ENCODE measurements at places on chromosomes 3 and 15.

DNA sequence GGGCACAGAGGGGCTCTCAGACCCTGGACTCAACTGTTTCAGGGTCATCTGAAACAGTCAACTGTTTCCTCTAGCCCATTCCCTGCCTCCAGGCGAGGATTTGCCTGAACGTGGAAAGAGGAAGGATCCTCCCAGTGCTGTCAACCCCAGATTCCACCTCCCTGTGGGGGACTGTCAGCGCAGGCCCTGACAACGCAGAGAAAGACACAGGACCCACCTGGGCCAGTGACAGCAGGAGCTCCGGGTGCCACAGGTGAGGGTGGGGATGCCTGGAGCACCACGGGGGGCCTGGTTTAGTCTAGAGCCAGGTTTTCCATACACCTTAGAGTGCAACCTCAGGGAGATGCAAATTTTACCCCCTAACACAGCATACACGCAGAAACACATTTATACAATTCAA, 19.5 kb upstream of the LAMP3 start:
- no peak for DNase-seq

- DNase-seq: peak; percentile 20
These were observed 71.3 kb upstream of the SLCO3A1 start for GRCh38 chr15:91782221-91782620.

DNA sequence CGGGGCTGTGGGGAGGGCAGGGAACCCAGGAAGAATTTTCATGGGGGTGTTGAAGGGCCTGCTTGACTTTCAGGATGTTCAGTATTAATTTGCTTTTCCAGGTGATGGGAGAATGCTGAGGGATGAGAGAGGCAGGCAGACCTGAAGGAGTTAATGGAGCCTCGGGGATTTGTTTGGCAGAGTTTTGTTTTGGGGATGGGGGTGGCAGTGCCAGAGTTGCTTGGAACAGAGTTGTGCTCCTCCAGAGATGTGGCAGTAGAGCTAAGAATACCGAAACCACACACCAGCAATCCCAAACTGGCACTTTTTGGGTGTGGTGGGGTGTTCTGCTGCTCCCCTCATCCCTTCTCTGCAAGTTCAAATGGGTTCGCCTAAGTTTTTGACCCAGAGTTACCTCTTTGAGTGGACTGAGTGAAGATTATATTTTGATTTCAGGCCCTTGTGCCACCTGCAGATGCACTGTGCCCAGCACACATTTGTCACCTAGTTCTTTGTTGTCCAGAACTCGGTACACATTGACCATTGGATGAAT, 1.6 kb downstream of the BOC start:
- no peak for DNase-seq

DNA sequence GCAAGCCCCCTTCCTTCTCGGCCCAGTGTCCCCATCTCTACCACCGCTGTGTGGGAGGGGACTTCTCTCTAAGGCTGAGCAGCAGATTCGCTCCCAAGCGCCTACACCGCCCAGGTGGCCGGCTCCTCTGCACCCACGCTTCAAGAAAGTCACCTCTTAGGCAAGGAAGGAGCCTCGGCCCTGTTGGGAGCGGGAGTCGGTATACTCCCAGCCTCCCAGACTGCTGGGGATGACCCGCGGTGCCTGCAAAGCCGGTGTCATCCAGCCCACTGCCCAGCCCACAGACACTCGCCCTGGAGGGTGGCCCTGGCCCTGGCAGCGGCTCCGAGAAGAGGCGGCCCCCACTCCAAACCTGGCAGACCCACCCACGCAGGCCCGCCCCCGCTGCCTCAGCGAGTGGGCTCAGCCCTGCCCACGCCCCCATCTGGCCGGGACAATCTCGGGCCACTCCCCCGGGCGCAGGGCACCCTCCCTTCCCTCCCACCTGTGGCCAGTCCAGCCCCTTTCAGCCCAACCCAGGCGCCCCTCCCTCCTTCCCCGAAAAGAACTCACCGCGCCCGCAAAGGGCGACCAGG, 396 bp downstream of the CHRNB4 start:
- peak; percentile 36 for DNase-seq

DNA sequence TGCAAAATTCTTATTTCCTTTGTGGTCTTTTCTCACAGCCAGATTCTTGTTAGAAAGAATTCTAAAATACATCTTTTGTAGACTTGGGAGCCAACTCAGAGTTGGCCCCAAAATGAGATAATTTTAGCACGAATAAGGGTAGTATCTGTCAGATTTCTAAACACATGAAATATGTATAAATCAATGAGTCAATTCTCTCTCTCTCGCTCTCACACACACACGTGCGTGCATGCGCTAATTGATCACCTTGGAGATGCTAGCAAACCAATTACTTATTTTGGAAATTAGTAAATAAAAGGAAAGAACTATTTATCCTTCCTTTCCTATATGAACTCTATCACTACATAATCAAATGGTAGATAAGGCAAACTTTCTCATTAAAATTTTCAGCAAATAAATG, 32.9 kb upstream of the PIK3R4 start:
- DNase-seq: no peak

DNA sequence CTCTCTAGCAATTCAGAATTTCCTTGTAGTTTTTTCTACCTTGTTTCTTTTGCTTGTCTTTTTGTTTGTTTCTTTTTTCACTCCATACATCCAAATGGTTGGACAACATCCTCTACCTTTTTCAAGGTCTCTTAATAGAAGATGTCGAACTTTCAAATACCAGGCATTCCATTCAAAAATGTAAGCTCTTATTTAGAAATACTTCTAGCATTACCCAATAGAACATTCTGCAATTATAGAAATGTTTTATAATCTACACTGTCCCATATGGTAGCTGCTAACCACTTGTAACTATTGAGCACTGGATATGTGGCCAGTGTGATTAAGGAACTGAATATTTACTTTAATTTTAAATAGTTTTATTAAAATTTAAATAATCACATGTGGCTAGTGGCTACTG, 196.2 kb upstream of the MRPL3 start:
- no peak for DNase-seq

GRCh38 chr3:11808231-11808630, 38.5 kb downstream of the TAMM41 start:
- peak; percentile 25 for DNase-seq

DNA sequence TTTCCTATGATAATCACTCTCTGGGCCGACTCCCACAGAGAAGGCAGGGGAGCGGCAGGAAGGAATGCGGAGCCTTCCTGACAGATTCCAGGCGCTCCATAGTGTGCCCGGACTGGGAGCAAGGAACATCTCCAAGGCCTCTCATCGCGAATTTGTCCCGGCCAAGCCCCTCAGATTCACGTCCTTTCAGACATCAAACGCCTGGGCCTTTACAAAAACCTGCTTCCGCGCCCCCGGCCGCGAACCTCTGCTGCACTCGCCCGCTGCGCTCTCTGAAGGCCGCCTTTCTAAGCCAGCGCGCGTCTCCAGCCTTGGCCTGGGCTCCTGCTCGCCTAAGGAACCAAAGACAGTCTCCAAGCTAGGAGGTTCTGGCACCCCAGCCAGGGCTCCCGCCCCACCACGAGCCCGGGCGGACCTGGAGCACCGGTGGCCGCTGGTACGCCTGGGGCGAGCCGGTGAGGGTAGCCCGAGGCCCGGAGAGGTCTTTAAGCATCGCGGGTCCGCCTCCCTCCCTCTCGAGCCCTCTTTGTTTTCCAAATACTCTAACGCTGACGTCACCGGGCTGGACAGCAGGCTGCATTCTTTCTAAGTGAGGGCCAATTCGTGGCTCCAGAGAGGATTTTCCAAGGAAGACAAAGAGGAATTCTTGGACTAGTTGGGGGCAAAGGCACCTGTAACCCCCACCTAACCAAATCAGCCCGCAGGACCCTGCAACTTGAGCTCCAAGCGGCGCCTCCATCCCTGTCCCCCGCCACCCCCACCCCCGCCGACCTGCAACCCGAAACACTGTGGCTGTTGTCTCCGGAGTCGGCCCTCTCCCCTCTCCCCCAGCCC, 759 bp downstream of the AMOTL2 start:
- DNase-seq: peak; percentile 84

DNA sequence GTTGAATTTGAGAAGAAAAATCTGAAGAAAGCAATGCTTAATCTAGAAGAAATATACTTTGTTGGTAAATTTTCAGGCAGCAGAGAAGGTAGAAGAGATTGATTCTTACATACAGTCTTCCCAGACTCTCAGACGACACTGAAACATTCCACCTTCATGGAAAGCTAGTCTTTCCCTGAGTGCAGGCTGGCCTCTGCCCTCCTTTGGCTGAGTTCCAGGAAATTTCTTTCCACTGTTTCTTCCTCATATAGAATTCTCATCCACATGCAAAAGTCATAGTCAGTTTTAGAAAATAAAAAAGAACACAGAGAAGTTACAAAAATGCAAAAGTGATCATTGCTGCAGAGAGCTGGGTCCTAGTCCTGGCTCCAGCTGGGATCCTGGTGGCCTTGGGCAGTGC, 142.5 kb upstream of the PRR23C start:
- peak; percentile 48 for DNase-seq

DNA sequence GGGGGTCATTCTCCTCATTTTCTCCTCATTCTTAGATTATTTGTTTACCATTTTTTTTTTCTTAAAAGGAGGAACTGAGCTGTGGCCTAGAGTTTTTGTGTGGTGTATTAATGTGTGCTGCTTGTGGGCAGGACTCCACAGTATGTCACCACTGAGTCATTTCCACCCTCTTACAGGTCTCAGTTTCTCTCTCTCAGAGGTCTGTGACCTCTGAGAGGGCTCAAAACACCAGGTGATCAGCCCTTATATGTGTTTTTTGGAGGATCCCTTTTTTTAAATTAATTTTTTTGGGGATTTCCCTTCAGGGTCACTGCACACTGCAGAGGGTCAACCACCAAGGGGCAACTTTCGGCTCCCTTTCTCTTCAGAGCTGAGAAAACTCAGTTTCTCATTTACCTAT, 166.4 kb downstream of the SUCNR1 start:
- no peak for DNase-seq

GRCh38 chr3:29515451-29515850, 234.6 kb downstream of the RBMS3 start:
- no peak for DNase-seq

DNA sequence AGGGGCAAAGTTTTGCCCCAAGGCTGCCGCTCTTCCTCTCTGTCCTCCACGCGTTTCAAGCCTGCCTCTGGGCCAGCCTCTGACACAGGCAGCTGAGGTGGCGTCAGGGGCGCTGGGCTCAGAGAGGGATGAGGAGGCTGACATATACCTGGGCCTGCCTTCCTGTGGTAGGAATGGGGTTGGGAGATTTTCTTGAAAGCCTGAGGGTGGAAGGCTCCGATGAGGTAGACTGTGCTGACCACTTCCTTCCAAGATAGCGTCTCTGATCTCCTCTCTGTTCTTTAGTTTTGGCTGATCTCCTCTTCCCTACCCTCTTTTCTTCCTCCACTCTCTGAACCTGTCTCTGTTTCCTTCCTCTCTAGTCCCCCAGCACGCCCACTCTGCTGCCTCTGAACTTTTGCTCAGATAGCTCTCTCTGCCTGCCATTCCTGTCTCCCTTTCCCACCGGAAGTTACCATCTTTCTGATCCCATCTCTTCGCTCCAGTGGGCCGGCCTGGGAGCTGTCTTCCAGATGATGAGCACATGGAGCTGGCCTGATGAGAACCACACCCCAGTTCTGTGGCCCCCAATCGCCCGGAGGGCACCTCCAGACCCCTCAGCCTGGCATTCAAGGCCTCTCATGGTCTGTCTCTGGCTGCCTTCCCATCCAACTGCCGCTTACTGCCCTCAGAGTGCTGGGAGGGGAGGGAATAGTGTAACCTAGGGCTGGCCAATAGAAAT, 32.5 kb upstream of the LCTL start:
- DNase-seq: no peak

- no peak for DNase-seq
These were observed 19.6 kb upstream of the CPOX start for GRCh38 chr3:98612996-98613517.

- no peak for DNase-seq
These were observed 34.9 kb downstream of the CNOT10 start for GRCh38 chr3:32719931-32720330.
